Stimulated activated CD8-positive, alpha-beta memory T cell treated with anti-CD3 and anti-CD28 coated beads, Interleukin-4, amount 100 ng/mL, for 4 hours (primary cell): ENCODE measurements at places on chromosomes 12 and 14.

- no peak for DNase-seq
These were observed 73.9 kb upstream of the PRMT8 start for GRCh38 chr12:3417113-3417512.

- DNase-seq = no peak
These were observed 8.5 kb upstream of the SYNE3 start for GRCh38 chr14:95524706-95525512.

- DNase-seq = no peak
These were observed 114.4 kb upstream of the NTF3 start for GRCh38 chr12:5317556-5317955.

DNA sequence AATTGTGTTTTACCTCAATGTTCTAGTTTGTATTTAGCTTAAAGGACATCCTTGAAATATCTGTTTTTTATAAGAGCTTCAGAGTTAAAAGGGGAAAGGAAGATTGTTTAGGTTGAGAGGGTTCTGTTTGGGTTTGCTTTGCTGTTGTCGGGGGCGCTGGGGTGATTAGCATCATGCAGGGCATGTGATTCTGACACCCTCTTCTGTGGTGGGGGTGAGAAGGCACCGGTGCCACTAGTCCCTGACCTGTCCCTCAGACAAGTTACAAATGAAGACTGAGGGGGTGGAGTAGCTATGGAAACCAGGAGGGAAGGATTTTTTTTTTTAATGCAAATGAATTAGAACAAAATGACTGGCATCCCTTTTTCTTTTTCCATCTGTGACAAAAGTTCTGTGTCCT is 291.3 kb downstream of the RPAP3 start:
- no peak for DNase-seq

- DNase-seq = no peak
These were observed 55.1 kb downstream of the CMAS start for GRCh38 chr12:22100958-22101748.

DNA sequence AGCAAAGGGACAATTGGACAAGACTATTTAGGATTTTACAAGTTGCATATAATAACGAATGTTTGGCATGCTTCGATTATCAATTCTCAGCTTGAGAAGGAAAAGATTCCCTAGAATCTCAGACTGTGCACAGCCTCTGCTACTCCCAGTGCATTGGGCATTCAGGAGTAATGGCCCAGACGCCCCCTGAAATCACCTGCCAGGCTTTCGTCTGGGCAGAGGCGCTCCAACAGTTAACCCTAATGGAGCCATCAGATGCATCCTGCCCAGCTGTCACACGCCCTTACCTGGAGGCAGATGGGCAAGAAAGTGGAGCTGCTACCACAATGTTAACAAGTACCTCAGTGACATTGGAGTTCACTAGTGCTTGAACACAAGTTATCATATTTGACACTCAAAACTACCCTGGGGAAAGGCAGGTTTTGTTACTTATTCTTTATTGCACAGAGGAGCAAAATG is 927 bp upstream of the LRP6 start:
- no peak for DNase-seq

DNA sequence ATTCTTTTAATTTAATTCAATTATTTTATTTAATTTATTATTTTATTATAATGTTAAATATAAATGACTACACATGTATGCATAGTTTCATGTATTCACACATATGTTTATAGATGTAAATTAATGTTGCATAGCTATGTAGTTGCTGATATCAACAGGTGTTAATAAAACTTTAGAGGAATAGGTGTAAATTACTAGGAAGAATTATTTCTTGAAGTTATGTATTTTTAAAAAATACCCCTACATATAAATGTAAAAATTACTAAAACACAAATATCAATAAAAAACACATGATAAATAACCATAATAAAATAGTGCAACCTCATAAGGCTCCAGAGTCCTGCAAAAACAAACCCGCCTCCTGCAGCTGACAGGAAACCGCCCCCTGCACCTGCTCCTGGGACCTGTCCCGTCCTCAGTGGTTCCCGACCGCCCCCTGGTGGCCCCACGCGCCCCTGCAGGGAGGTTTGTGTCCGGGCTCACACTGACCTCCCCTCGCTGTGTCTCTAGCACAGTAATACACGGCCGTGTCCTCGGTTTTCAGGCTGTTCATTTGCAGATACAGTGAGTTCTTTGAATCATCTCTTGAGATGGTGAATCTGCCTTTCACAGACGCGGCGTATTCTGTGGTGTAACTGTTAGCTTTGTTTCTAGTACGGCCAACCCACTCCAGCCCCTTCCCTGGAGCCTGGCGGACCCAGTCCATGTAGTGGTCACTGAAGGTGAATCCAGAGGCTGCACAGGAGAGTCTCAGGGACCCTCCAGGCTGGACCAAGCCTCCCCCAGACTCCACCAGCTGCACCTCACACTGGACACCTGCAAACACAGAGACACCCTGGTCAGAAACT is 1264.0 kb downstream of the TMEM121 start:
- DNase-seq = peak; percentile 50

DNA sequence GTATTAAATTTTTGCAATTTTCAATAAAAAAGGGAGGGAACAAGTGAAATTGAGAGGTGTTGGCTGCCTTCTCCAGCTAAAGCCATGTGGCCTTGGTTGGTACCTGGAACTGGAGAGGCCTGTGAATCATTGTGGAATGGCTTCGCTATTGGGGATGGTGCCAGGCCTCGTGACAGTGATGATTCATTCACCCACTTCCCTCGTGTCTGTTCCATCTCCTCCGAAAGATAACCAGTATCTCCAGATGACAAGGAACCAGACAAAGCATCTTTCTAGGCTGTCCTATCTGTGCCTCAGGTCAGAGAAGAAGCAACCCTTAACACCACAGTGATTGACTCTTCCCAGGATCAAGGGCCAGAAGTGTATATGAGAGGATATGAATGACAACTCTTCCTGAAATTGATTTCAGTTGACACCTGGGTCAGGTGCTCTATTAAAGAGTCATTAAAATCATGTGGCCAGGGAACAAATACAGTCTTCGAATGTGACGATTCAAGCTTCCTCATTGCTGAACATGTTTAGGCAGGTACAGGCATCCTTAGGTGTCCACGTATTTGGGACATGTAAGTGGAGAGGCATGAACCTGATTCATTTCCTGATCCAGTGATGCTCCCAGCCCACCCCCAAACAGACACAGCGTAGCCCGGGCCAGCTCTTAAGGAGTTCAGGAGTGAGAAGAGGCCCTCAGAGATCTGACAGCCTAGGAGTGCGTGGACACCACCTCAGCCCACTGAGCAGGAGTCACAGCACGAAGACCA is at the start of gene RNASE7:
TSS of gene RNASE7 (plus strand) at position 687 of the 758 bp plus-strand sequence. CDS start 631 bp downstream, outside the sequence.
- DNase-seq = no peak

DNA sequence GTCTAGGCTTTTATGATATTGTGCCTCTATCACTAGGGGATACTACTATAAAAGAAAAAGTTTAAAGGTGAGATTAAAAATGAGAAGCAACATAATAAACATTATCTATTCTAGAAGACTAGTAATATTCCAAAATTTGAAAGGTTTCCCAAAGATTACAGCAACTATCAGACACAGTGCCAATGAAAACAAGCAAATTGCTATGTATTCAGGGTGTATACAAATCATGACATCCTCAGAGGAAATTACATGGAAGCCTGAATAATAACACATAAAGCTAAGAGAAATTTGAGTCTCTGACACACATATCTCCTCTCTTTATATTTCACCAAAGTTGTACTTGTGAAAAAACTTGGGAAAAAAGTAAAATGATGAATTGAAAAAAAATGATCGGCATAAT is 327.0 kb downstream of the SEC23A start:
- no peak for DNase-seq

DNA sequence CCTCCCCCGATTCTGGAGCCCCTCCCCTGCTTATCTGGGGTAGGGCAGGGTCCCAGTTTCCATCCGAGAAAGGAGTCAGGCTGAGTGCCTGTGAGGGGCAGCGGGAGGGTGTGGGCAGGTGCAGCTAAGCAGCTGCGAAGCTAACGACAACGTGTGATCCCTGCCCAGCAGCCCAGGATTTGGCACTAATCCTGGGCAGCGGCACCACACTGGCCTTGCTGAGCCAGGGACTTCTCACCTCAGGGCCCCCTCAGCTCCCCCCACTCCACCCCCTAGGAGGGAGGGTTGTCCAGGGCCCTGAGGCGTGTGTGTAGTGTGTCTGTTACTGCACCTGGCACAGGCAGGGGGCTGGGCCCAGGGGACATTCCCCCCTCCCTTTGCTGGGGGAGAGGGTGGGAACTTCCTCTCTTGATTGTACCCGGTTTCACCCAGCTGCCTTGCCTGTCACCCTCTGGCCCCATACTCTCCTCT is 1.8 kb downstream of the SMIM41 start:
- no peak for DNase-seq

GRCh38 chr12:5971194-5971850 is 26.3 kb upstream of the ANO2 start:
- DNase-seq = no peak

GRCh38 chr14:94038921-94039629 is 12.9 kb downstream of the OTUB2 start:
- no peak for DNase-seq

GRCh38 chr14:101066826-101067510 is 163.4 kb upstream of the RTL1 start:
- DNase-seq = no peak

- DNase-seq = no peak
These were observed 150.3 kb downstream of the FOXN3 start for GRCh38 chr14:89266754-89267153.

DNA sequence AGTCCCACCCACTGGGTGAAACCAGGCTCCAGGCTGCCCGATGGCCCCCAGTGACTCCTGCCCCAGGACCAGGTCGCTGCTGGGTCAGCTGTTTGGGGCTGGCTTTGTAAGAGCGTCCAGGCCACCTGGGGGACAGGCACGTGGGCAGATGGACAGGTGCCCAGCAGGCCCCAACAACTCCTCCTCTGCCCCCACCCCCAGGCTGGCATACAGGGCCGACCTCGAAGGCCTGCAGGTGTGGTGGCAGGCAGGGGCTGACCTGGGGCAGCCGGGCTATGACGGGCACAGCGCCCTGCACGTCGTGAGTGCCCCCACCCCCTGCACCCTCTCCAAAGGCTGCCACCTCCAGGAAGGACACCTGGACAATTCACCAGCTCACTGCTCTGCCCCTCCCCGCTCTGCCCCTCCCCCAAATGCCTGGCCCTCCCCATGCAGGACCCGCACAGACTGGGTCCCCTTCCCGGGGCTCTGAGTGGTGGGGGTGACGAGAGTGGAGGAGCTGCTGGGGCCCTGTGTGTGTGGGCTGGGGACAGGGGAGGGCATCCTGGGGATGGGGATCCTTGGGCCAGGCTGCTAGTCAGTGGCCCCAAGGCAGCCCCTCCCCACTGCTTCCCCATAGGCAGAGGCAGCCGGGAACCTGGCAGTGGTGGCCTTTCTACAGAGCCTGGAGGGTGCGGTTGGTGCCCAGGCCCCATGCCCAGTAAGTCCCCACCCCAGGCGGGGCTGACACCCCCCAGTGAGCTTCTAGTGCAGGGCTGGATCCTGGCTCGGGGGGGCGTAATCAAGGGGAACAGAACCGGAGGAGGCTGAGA is 26.0 kb downstream of the ASPG start:
- DNase-seq = no peak

GRCh38 chr14:45715946-45716345 is 462.9 kb upstream of the MIS18BP1 start:
- no peak for DNase-seq

- DNase-seq = no peak
These were observed 15.9 kb downstream of the PYROXD1 start for GRCh38 chr12:21453312-21453852.

- DNase-seq = no peak
These were observed 259.1 kb downstream of the PCNX1 start for GRCh38 chr14:71166180-71166837.

DNA sequence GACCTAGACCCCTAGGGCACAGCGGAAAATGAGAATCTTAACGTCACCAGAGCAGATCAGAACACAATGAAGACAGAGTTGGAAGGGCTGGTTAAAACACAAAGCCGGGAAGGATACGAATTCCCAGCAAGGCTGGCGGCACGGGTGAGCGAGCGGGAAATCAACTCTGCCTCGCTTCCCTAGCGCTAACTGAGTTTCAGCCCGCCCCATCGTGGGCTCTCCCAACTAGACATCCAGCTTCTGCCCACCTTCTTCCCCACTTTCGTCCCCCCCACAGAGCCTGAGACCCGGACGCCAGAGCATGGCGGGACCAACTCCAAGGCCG is 377 bp downstream of the CCNT1 start:
- DNase-seq = no peak

- DNase-seq = no peak
These were observed 17.9 kb downstream of the CPM start for GRCh38 chr12:68915055-68915454.

DNA sequence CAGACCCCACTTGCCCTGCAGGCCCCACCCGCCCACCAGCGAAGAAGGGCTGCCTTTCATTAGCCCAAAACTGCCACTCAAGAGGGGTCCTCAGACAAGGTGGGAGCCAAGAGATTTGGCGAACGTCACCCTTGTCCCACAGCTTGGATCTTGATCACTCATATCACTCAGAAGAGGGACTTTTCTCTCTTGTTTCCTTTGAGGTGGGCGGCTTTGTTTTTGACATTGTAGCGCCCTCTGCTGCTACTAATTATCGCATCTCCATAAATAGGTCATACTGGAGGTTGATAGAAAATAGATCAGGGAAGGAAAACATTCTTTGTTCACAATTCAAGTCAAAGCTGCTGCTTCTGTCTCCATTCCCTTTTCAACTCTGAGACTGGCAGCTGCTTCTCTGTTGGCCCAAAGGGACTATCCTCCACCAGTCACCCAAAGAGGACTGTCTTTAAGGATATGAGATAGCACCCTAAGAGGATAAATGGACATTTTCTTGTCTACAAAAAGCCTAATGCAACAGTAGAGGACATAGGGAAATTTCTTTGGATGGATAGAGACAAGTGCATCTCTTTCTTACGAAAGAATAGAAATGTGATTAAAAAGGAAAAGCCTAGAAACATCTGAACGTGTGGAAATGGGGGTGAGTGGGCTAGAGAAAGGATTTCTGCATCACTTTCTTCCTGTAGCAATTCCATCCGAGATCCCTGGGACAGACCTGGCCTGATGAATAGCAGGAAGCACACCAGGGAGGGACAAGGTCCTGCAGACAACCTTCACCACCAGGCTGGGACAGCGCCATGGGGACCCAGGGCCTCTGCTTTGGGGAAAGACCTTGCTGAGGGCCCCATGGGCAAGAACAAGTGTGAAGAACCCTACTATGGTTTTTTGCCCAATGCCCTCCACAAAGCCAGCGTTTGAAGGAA is 115.8 kb downstream of the DAD1 start:
- no peak for DNase-seq

DNA sequence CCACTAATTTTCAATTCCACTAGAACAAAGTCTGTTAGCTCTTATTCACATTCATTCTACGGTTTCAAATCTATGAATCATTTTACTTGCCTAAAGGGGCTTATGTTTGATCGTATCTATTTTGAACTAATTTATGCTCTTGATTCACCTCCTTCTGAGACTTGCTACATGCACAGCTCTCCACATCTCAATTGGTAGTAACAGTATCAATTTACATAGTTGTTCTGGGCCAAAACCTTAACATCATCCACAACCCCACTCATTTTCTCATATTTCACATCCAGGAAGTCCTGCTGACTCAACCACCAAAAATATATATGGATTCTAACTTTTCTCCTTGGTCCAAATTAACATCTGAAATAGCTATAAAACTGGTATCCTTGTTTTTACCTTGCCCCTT is 208.6 kb downstream of the RASSF9 start:
- no peak for DNase-seq
